Activated CD8-positive, alpha-beta T cell treated with anti-CD3 and anti-CD28 coated beads, Interleukin-2, amount 10 ng/mL, durations not matched to agents 7 days and 5 days (primary cell): ENCODE measurements at places on chromosomes 11 and 22. TPM values are rescaled to one million over a fixed set of nuclear protein-coding genes. Genes with fewer than 3 reads are reported as not detected.
A peak's percentile ranks its signal among the peaks of the same experiment; 100 is the strongest.

- H3K27me3 ChIP-seq: no peaks in the 10 kb centered on the region
- H3K4me3 ChIP-seq: no peak overlapping the region
- H3K36me3 ChIP-seq: peaks cover 7% of the 10 kb centered on the region
- peaks cover 14% of the 10 kb centered on the region for H3K4me1 ChIP-seq
- no peak overlapping the region for H3K27ac ChIP-seq
These were observed 49.7 kb downstream of the DNHD1 start for GRCh38 chr11:6546735-6547134.

MAML2 gene
- 14.7 TPM for total RNA-seq

NLRP6 gene
- 30.8 TPM for total RNA-seq

DNA sequence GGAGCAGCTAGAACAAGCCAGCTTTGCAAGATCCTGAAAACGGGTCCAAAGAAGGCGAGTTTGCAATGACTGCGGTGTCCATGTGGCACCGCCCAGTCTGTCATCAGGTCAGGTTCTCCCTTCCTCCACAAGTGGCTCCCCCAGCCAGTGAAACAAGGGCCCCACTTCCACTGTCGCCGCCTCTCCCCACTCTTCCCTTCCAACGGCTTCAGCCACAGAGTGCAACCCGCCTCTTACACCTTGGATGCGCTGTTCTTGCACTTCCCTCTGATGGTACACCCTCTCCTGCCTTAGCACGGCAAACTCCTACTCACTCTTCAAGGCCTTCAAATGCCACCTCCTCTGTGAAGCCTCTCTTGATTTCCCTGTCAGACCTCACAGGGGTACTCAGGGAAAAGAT, 10.8 kb upstream of the TCF20 start:
- peaks cover 21% of the 10 kb centered on the region for H3K4me1 ChIP-seq
- no peaks in the 10 kb centered on the region for H3K36me3 ChIP-seq
- H3K27ac ChIP-seq: no peak overlapping the region

CD248 gene
- total RNA-seq: 80.8 TPM

DNA sequence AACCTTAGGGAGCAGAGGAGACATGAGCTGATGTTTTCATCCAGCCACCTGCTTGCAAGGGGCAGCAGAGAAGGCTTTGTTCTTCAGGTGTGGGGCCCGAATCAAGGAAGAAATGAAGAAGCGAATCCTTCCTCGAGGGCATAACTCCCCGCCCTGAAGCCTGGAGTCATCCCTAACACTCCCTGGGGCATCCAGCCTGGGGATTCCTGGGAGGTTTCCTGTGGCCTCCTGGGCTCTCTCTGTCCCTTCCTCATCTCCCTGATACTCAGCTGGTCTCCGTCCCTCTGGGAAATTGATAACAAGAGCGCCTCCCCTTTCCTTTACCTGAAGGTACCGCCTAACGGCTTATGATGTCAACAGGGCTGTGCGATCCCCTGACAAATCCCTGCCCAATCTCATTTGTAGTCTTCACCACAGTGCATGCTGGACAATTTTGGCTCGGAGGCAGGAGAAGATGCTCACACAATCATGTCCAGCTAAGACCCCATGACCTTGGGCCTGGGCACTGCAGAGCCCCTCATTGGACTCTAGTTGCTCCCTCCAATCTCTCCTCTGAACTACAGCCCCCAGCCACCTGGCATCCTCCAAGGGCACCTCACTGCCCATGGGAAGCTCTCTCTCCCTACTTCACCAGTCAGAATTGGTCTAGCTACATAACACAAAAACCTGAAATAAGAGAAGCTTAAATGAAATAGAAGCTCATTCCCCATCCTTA, 80.6 kb upstream of the RTL6 start:
- H3K36me3 ChIP-seq: no peaks in the 10 kb centered on the region
- peaks cover 15% of the 10 kb centered on the region for H3K27me3 ChIP-seq
- H3K27ac ChIP-seq: no peak overlapping the region
- no peaks in the 10 kb centered on the region for H3K4me1 ChIP-seq
- no peak overlapping the region for H3K4me3 ChIP-seq
- no peak for DNase-seq

DNA sequence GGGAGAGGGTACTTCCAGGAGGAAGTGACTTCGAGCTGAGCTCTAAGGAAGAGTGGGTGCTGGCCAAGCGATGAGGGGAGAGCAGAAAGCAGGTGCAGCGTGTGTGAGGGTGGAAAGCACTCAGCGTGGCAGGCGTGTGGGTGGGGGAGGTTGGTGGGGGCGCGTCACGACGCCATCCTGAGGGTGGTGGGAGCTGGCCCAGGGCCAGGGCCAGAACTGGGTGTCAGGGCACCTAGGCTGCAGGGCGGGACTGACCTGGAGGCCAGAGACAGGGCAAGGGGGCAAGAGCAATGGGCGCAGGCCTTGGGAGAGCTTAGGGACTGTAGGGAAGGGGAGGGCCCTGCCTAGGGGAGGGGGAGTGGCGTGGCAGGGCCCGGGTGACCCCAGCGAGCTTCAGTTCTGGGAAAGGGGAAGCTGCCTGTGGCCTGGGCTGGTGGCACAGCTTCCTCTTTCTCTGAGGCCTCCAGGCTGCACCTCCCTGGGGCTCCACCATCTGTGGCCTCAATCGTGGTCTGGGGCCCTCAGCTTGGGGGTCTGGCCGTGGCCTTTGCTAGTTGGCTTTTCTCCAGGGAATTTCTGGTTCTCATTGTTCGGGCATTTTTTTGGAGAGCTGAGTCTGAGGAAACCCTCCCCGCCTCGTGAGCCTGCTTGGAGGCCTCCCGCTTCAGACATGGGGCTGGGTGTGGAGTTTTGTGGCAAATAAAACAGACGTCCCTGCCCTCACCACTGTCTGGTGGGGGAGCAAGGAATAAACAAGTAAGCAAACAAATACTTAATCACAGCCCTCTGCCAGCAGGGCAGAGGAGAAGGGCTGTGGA, 8.9 kb downstream of the RELT start:
- peak overlapping the region; percentile 65 for H3K4me3 ChIP-seq
- DNase-seq: peak; percentile 71
- H3K4me1 ChIP-seq: peaks cover 88% of the 10 kb centered on the region
- no peaks in the 10 kb centered on the region for H3K27me3 ChIP-seq
- peak overlapping the region; percentile 94 for H3K27ac ChIP-seq

PARVA gene
- not detected for total RNA-seq

DNA sequence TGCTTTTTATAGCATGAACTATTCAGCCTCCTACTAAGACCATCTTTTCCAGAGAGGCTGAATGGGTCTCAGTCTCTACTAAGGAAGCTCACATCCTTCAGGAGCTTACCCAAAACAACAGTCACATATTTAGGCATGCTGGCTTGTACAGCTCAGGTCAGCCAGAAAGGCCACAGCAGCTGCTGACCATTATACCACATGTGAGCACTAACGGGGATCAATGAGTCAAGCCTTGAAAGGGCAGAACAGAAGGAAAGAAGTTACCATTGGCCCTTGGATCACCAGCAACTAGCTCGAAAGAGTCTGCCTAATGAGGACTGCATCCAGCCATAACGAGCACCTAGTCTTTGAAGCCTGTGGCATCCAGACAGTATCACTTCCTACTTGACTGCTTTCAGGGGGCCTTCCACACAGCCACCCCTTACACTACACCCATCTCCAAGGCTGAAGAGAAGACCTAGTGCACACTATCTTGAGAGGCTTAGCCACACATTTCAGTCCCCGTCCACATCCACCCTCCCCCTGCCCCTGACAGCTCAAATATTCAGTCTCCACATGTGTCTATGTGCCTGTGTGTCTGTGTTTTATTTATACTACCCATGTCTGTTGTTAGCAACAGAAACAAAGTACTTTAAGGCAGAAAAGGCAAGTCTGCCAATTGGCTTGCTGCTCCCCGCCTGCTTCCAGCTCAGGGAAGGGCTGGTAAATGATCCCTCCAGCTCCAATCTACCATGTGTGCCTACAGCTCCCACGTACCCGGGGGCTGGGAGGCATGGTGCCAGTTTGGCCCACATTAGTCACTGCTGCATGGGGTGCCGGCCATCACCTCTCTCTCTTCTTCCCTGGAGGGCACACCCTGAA, 95.5 kb downstream of the RPL27A start:
- no peak for DNase-seq
- H3K27me3 ChIP-seq: peaks cover 16% of the 10 kb centered on the region
- H3K27ac ChIP-seq: no peak overlapping the region
- no peaks in the 10 kb centered on the region for H3K4me1 ChIP-seq
- H3K36me3 ChIP-seq: no peaks in the 10 kb centered on the region

DNA sequence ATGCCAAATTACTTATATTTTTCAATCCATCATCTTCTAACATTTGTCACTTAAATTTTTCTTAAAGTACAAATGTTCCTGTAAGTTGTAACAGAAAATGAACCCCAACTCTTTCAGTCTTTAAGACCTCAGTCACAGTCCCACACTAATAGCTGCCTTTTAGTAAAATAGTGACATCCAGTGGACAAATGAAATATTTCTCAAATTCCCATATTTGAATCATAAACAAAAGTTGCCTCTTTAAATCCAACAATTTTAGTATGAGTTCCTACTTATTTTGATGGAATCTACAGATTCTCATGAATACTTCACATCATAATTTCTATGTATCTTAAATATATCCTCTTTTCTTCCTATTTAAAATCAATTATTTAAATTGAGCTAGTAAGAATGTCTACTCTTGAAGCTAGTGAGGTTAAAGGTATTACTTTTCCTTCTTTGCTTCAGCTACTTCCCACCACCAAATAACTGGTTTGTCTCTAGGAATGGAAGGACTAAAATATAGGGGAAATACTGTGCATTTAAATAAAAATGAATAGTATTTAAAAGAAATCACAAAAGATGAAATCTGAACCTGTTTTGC, 9.2 kb downstream of the LIN7C start:
- no peak overlapping the region for H3K27ac ChIP-seq
- H3K36me3 ChIP-seq: peaks cover 34% of the 10 kb centered on the region
- no peak for DNase-seq
- H3K4me1 ChIP-seq: peaks cover 3% of the 10 kb centered on the region
- no peak overlapping the region for H3K4me3 ChIP-seq
- H3K27me3 ChIP-seq: no peaks in the 10 kb centered on the region

DNA sequence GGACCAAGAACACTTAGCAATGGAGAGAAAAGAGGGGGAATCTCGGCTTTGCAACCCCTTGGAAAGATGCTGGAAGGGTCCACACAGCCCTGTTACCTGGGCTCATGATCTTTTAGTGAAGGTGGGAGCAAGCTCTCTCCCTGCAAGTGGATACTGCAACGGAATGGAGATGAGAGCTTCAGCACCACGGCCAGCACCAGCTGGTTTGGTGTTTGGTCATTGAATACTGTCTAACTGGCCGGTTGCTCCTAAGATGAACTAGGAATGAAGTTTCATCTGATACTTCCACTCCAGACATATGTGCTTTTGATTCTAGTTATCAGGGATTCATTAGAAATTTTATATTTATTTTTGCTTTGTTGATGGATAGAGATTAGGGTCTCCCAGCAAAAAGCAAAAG, 16.3 kb downstream of the HTR3A start:
- peak; percentile 42 for DNase-seq
- H3K27ac ChIP-seq: no peak overlapping the region
- no peaks in the 10 kb centered on the region for H3K36me3 ChIP-seq

GRCh38 chr11:105641433-105641832, 31.6 kb downstream of the GRIA4 start:
- no peaks in the 10 kb centered on the region for H3K4me1 ChIP-seq
- no peaks in the 10 kb centered on the region for H3K27me3 ChIP-seq
- H3K36me3 ChIP-seq: no peaks in the 10 kb centered on the region
- DNase-seq: no peak

FOLR2 gene
- not detected for total RNA-seq

DNA sequence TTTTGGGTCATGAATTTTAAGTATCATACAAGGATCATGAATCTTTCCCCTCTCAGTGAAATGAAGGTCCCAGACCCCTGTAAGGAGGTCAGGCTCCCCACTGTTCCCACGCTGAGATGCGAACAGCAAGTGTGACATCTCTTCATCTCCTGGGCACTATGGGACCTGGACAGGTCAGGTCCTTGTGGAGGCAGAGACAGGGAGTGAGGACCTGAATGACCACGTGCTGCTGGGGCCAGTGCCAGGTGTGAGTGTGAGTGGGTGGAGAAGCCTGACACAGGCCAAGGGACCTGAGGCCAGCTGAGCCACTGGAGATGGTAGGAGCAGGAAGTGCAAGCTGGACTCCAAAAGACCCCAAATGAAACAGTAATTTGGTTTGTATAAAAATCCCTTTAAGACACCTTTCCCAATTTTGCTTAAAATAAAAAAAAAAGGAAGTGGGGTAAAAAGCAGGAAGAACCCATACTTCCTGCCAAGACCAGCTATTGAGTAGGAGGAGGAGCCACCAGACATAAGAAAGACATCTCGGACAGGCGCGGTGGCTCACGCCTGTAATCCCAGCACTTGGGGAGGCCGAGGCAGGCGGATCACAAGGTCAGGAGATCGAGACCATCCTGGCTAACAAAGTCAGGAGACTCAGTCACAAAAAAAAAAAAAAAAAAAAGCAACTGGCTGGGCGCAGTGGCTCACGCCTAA, 35.4 kb upstream of the SERPIND1 start:
- peaks cover 6% of the 10 kb centered on the region for H3K4me1 ChIP-seq
- peak overlapping the region; percentile 61 for H3K27ac ChIP-seq
- DNase-seq: no peak
- H3K36me3 ChIP-seq: peaks cover 32% of the 10 kb centered on the region
- H3K27me3 ChIP-seq: no peaks in the 10 kb centered on the region

- no peak overlapping the region for H3K27ac ChIP-seq
- peak; percentile 31 for DNase-seq
- H3K4me1 ChIP-seq: no peaks in the 10 kb centered on the region
- H3K4me3 ChIP-seq: no peak overlapping the region
- H3K36me3 ChIP-seq: no peaks in the 10 kb centered on the region
- H3K27me3 ChIP-seq: no peaks in the 10 kb centered on the region
These were observed 1098.6 kb upstream of the CCDC90B start for GRCh38 chr11:84384731-84385130.

GRCh38 chr11:36407356-36407755, 102.7 kb downstream of the TRAF6 start:
- H3K27me3 ChIP-seq: no peaks in the 10 kb centered on the region
- DNase-seq: no peak
- peak overlapping the region; percentile 21 for H3K27ac ChIP-seq
- H3K36me3 ChIP-seq: peaks cover 8% of the 10 kb centered on the region
- no peak overlapping the region for H3K4me3 ChIP-seq
- H3K4me1 ChIP-seq: peaks cover 51% of the 10 kb centered on the region

LRRC10B gene
- total RNA-seq: not detected

OR51B2 gene
- total RNA-seq: not detected
